NK-92 treated with Interleukin-12 subunit alpha and Interleukin-12 subunit beta, amount 100 ng/mL, for 24 hours (cell line): ENCODE measurements at places on chromosomes 5 and 9.

GRCh38 chr5:175306381-175306780, 137.6 kb downstream of the DRD1 start:
- DNase-seq = no peak

DNA sequence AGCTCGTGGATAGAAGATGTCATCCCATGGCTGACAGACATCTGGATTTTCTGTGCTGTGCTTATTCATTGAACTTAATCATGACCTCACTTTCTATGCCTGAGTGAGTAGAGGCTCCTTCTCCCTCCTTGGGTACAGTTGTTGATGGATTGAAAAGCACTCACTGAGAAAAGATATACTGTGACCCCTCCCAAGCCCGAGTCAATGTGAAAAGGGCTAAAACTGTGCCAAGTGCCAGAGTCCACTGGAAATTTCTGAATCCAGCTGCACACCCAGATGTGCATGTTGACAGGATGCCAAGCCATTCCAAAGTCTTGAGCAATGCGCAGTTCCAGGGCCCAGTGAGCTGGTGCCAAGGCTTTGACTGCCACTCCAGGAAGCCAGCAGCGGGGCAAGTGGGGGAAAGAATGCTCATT, 473.0 kb downstream of the NTRK2 start:
- no peak for DNase-seq

GRCh38 chr5:133032852-133033742, 6.7 kb upstream of the ZCCHC10 start:
- no peak for DNase-seq

DNA sequence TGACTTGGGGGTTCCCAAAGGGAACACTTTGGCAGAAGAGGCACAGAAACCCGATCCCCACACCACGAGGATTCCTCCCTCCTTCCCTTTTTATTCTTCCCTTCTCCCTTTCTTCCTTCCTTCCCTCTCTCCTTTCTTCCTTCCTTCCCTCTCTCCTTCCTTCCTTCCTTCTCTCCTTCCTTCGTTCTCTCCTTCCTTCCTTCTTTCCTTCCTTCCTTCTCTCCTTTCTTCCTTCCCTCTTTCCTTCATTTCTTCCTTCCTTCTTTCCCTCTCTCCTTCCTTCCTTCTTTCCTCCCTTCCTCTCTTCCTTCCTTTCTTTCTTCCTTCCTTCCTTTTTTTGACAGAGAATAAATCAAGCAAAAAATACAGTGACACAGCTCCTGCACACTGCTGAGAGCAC, 168.0 kb upstream of the NFIL3 start:
- DNase-seq = no peak

DNA sequence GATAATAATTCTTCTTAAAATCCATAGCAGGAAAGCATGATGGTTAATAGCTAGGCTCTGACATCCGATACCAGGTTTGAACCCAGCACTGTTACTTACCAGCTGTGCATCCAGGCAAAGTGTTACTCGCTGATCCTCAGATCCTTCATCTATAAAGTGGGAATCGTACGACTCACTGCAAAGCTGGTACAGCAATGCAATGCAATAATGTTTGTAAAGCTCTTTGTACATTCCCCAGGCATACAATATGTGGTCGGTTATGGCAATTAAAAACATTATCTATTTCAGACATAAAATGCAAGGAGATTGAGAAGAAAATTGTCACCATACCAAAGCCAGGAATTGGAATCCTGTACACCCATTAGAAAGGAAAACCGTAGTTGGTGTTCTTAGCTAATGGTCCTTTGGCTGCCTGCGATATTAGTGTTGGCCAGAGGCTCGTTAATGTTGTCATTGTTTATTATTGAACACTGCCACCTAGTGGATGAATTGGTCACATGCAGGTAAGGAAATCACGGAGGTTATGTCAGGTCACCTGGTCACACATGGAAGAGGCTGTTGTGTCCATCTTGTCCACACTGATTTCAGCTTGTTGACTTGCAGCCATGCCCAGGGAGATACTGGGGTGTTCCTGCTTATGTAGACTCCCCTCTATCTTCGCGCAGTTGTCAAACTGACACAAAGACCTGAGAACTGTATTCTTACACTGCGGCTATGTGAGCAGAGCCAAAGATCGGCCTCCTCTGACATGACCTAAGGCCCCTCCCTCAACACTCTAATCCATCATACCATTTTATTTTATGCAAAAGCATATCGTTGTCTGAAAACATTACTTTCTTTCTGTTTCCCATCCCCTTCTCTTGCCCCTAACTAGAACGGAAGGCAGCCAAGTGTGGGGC, 87.5 kb upstream of the PPP2R2B start:
- no peak for DNase-seq

DNA sequence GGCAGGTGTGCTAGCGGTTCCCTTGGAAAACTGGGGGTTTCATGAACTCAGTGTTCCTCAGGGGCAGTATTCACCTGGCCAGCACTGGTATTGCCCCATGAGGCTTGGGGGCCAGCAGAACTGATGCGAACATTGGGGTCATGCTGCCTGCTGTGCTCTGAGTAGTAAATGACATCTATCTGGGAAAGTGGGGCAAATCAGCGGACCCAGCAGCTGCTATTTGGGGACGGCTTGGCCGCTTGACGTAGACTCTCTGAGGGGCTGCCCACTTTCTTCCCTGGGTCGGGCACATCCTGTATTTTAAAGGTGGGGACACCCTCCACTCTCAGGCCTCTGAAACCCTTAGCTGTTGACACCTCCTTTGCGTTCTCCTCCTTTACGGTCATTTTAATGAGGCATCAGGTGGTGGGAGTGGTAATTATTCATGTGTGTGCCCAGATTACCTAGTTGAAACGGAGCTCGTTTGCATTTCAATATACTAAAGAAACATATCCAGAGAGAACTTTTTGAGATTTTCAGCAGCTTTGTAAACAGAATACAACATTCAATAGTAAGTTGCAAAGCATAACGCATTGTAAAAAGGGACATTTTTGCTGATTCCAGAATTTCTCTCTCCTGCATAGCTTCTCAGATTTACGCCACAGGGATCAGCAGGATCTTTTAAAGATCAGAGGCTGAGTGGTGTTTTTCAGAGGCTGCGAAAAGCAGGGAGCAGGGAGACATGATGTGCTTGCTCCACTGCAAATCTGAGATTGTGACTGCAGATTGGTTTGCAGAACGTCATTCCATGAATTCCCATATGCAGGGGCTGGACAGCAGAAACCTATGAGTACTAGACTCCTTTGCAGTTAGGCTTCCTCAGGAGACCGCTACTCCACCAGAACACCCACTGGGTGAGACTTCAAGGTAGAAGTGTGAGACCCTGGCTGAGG, 56.8 kb upstream of the ZFR start:
- no peak for DNase-seq

- no peak for DNase-seq
Observed at GRCh38 chr9:112361601-112362000, 18.3 kb upstream of the HSDL2 start.

DNA sequence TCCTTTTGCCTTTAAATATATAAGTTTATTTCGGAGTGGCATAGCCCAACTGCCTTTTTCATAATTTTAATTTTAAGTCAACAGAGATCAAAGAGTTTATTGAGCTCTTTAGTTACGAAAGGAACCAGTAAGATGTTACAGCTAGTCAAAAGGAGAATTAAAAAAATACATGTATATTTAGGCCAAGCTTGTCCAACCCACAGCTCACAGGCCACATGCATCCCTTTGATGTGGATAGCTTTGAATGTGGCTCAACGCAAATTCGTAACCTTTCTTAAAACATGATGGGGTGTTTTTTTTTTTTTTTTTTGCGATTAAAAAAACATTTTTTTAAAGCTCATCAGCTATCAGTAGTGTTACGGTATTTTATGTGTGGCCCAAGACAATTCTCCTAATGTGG, 50.2 kb upstream of the IL31RA start:
- no peak for DNase-seq

DNA sequence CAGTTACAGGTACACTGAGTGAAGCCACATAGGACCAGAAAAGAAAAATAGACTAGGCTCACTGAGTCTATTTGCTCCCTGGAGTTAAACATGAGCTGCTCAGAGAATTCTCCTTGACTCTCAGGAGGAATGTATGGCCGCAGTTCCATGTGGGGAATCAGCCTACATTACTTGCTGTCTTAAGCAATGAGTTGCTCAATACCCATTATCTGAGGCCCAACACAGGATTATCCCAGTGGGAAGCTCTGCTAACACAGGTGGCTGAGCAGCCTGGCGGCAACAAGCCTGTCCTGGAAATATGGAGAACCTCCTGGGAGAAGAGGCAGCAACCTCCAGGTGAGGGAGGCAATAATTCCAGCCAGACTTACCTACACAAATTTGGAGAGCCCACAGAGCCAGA, 177.5 kb upstream of the NREP start:
- no peak for DNase-seq

- DNase-seq = no peak
Observed at GRCh38 chr5:132227485-132228240, at the start of gene P4HA2. P4HA2 (minus strand) TSS chr5:132227853; CDS start chr5:132218626, 9,227 bp downstream.

DNA sequence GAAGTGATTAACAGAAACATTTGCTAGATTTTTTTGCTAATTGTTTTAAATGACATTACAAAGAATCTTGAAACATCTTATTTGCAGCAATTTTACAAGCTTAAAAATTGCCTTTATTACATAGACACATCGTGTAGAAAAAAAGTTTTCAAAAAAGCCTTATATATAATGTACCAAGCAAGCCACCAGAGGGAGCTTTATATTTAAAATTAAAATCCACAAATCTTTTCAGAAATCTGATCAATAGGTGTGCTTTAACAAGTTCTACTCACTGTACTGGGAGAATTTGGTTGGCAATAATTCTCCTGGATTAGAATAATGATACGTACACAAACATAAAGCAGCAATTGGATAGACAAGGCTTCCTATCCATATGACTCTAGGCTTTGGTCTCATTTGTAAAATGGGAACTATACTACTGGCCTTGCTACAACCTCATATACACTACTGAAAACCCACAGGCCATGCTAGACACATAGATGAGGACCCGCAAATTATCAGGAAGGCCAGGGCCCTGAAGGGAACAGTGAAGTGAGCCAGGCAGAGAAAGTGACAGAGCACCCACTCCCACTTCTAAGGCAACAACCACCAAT, 4.8 kb downstream of the PSMB7 start:
- no peak for DNase-seq

DNA sequence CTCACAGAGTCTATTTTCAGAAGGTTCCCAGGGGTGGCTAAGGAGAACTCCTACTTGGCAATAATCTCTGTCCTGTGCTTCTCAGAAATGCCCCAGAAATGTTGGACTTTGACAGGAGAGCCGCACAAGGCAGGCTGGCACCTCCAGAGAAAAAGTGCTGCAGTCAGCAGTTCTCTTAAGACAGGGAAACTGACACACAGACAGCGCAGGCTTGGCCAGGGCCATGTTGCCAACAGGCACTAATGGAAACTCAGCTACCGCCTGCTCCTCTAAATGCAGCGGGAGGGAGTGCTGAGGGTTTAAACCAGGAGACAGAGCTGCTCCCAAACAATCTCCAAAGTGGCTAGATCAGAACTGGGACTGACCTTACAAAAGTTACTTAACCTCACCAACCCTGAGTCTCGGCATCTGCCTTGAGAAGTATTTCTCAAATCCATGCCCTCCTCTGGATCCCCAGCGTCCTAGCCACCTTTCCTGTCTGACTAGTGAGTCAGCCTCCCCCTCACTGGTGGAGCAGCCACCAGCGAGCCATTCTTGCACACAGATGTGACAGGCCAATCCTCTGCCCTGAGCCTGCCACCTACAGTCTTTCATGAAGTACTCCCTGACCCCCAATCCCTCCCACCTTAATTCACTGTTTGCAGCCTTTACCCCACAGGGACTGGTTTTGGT, 186.4 kb downstream of the CDK5RAP2 start:
- no peak for DNase-seq

GRCh38 chr5:143843461-143843860, 31.5 kb downstream of the HMHB1 start:
- no peak for DNase-seq

DNA sequence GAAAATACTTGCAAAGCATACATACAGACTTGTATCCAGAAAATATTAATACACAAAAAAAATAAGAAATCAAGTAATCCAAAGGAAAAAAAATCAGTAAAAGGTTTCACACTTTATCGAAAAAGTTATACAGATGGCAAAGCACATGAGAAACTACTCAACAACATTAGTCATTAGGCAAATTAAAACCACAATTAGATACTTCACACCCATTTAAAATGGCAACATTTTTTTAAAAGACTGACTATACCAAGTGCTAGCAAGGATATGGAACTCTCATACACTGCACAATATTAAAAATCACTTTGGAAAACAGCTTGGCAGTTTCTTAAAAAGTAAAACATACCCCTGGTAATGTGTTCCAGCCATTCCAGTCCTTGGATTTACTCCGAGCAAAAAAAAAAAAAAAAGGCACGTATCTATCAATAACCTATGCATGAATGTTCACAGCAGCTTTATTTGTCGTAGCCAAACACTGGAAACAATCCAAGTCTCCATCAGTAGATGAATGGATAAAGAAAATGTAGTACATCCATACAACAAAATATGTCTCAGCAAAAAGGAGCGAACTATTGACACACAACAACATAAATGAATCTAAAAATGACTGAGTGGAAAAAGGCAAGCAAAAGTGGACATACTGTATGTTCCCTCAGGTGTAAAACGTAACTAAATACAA, 66.0 kb downstream of the GNAQ start:
- DNase-seq = no peak

DNA sequence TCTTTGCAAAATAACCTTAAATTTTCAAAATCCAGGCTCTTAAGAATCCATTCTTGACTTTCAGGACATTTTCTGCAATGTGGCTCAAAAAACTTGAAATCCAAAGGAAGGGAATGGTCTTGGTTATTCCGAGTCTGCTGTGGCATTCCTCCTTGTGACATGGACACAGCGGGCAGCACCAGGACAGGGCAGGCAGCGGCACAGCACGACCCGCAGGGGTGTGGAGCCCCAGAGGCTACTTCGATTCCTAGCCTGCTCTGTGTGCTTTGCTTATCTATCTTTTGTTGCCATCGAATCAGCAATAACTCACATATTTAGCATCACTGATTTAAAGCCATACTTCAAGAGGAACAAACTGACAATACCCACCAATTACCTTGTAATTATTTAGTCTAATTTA, 420.2 kb upstream of the IRX1 start:
- no peak for DNase-seq

GRCh38 chr5:43785198-43785597, 182.2 kb downstream of the NNT start:
- no peak for DNase-seq

- DNase-seq = no peak
Observed at GRCh38 chr9:134030821-134031470, 5.7 kb downstream of the BRD3OS start.

- DNase-seq = no peak
Observed at GRCh38 chr9:95003689-95004410, 277.4 kb downstream of the AOPEP start.

DNA sequence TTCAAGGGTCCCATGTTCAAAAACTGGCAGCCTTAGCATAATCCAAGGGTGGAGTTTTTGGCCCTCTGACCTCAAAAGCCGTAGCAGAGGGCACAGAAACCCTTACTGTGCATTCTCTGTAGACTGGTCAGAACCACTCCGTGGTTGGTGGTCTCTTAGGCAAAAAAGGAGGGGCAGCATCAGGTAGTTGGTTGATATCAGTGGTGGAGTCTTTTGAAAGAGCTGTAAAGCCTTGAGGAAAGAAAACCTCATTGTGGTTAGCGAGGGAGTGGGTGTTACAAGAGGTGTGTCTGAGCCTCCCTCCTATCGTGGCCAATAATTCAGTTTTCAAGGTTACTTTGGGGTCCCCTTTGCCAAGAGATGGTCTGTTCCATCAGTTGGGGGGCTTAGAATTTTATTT, 40.9 kb downstream of the ARHGEF28 start:
- no peak for DNase-seq
